Fibroblast of skin of scalp (primary cell): ENCODE measurements at places on chromosomes 16 and 17.

GRCh38 chr16:89023621-89024511, 46.9 kb upstream of the CBFA2T3 start:
- DNase-seq, result no peak

GRCh38 chr17:44915862-44916780, 821 bp upstream of the GFAP start:
- DNase-seq, result no peak

GRCh38 chr16:48448841-48449481, 63.7 kb upstream of the SIAH1 start:
- DNase-seq, result no peak

DNA sequence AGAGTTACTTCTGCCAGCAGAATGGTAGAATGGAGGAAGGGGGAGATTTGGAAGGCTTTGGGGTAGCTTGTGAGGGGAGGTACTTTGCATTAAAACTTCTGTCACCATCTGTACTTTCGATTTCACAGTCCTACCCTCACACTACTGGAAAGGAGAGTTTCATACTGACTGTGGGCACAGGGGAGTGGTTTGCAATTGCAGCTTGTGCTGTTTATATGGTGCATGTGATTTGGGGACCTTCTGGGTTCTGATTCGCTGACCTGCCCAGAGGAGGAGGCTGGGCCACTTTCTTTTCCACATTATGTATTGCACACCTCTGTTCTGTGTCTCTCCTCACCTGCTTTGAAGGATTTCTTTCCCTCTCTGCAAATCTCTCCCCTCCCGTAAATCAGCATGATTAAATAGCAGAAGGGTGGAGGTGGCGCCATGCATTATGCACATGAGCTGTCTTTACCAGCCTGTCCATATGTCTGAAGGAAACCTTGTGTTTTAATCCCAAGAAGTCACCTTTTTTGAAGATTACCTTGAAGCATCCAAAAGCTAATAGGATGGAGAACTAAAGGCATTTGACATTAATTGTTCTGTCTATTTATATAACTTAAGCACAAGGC, 90.9 kb downstream of the RBFOX1 start:
- DNase-seq, result no peak

DNA sequence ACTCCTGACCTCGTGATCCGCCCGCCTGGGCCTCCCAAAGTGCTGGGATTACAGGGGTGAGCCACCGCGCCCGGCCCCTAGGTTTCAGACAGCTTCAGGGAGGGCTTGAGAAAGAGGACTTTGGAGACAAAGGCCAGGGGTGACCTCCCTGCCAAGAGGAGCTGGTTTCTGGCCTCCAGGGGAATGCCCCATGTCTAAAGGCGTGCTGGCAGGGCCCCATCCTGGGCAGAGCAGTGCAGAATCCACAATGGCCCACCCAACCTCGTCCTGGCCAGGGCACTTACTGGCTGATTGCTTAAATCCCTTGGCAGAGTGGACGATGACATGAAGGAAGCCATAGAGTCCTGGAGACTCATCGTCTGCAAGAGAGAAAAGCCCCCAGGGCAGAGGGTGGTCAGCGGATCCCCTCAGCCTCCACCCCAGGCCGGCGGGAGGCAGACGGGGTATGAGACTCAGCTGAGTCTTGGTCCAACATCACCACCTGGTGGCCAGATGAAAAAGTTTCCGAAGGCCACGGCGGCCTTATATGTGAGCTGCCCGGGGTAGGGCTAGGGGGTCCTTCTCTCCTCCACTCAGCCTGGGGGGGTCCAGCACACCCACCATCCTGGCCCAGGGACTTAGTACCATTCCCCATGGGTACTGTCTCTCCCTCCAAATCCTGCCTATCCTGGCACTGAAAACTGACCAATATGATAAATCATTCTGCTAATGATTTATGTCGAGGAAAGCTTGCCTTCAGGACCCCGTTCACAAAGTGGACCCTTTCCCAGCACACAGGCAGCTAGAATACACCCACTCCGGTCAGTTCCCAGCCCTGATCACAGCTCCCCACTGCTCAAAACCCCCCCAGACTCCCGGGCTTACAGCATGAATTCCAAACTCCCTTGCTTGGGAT, 59.1 kb downstream of the TIMM22 start:
- peak; percentile 63 for DNase-seq
